ENCODE measurements at places on chromosomes 1 and 21.

DNA sequence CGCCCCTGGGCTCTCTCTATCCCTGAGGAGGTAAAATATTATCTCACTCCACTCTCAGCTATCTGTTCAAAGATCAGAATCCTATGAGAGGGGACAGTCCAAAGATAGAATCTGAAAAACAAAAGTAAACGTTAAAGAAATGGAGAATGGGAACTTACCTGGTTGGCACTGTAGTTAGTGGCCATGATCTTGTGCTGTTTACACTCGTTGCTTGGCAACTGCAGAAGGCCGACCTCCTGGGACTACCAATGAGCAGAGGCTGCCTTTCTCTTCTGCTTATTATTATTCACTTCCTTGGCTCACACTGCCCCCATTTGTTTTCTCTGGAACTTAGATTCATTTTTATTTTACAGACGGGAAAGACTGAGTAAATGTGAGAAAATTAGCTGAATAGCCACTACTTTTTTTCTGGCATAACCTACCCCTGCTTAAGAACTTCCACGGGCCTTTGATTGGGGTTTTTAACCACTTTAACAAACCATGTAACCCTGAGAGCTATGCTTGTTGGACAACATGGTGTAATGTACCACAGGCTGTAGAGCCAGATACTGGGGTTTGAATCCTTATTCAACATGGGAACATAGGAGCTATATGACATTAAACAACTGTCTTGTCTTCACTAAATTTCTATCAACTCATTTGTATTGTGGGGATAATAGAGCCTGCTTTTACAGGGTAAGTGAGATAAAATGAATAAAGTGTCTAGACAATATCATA lies at the start of gene CFAP126:
CFAP126 (minus strand) TSS at position 193 of the 717 bp plus-strand sequence; CDS start at position 185, 8 bp downstream.
- DNase-seq, result peak; percentile 17

DNA sequence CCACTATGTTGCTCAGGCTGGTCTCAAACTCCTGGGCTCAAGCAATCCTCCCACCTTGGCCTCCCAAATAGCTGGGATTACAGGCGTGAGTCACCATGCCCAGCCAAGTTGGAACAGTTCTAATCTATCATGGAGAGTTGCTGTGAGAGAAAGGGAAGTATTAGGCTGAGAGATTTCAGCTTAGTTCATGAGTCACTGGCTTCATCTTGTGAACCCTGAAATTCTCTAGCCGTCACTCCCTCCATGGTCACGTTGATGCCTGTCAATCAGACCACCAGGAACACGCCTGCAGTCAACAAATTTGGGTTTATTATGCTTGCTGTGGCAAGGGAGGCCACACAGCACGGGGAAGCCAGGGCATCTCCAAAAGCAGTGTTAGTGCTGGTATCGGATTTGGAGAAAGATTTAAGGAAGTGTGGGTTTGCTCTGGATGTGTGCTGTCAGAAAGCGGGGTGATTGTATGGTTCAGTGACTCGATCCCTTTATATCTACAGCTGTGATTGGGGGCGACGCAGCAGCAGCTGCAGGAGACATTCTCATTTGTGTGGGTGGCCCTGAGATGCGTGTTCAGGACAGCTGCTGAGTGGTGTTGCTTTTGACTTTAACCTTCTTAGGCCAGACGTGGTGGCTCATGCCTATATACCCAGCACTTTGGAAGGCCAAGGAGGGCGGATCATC lies 18.7 kb downstream of the UQCRHL start:
- no peak for DNase-seq

- no peak for DNase-seq
Observed at GRCh38 chr1:39103328-39104157, 77.4 kb downstream of the NDUFS5 start.

DNA sequence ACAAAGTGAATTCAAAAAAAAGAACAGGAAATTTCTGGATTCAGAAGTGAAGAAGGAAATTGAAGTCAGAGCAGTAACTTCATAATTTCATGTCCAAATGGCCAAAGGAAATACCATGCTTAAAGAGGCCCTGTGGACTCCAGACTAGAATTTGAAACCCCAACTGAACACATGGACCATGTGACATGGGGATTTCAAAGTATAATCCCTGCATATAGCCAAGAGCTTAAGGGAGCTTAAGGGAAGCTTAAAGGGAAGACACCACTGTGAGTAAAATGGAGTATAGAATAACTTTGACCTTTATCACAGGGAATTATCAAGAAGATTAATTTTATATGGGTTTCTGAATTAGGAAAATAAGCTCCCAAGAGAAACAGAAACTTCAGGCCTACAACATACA lies 241.8 kb upstream of the POGK start:
- DNase-seq, result no peak

GRCh38 chr1:200535605-200536004 lies 84.9 kb downstream of the KIF14 start:
- no peak for DNase-seq

GRCh38 chr1:46110521-46110920 lies 21.9 kb downstream of the PIK3R3 start:
- no peak for DNase-seq
